Activated CD8-positive, alpha-beta memory T cell treated with anti-CD3 and anti-CD28 coated beads, Interleukin-2, amount 50 U/mL, for 48 hours (primary cell): ENCODE measurements at places on chromosomes 16 and 17.

DNA sequence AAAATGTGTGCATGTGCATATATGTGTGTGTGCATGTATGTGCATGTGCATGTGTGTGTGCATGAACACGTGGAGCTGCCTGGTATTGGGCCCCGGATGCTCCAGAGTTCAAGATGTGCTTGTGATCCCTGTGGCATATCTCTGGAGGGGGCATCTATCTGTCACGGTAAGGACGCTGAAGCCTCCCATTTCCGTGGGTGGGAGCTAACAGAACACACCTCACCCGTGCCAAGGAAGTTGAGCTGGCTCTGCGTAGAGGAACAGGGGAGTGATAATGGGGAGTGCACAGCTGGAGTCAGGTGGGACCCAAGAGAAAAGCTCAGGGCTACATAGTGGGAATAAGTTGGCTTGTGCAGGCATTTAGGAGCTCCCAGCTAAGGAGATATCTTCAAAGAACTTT, 12.7 kb downstream of the ELMO3 start:
- no peak for DNase-seq

- DNase-seq = peak; percentile 61
These were observed at the start of gene SLC47A1 for GRCh38 chr17:19533718-19534561. TSS of gene SLC47A1 (plus strand) at chr17:19533854. CDS start at chr17:19533940, 86 bp downstream.

GRCh38 chr16:11108466-11108805, 147.6 kb downstream of the SOCS1 start:
- no peak for DNase-seq

DNA sequence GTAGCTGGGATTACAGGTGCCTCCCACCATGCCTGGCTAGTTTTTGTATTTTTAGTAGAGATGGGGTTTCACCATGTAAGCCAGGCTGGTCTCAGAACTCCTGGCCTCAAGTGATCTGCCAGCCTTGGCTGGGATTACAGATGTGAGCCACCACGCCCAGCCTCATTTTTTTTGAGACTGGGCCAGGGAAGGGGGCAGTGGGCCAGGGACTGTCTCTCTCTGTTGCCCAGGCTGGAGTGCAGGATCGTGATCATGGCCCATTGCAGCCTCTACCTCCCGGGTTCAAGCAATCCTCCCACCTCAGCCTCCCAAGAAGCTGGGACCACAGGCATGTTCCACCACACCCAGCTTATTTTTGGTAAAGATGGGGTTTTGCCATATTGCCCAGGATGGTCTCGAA, 16.0 kb downstream of the RSL1D1 start:
- DNase-seq = no peak

GRCh38 chr16:75624921-75625334, 1.8 kb upstream of the ADAT1 start:
- no peak for DNase-seq

DNA sequence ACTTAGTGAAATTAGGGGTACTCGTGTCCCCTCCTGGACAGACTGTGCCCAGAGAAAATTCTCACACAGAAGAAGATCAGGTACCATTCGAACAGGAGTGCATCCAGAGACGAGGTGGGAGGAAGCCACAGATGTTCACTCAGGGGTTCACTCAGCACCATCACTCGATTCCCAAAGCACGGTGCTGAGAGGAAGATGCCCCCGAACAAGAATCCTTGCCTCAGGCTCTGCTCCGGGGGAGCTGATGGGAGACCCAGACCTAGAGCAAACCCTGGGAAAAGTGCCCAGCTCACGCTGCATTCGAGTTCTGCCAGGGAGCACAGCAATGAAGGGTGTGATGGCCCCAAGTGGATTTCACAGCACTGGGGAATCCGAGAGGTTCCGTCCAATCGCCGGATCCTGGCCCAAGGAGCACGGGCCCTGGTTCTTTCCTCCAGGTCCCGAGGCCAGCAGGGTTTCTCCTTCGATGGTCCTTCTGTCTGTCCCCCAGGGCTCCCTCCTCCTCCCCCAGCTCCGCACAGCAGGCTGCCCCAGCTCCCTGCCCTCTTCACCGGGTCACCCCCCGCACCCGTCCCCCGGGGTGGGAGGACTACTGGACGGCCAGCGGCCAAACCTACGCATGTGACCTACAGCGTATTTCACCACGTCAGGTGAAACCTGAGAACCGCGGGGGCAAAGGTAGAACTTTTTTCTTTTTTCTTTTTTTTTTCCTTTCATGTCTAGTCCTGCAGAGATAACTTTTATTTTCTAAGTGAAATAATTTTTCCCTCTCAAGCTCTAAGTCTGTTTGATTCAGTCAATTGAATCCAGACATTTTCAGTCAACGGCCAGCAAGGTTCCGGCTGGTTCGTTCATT, 10.2 kb upstream of the UBE2I start:
- no peak for DNase-seq

DNA sequence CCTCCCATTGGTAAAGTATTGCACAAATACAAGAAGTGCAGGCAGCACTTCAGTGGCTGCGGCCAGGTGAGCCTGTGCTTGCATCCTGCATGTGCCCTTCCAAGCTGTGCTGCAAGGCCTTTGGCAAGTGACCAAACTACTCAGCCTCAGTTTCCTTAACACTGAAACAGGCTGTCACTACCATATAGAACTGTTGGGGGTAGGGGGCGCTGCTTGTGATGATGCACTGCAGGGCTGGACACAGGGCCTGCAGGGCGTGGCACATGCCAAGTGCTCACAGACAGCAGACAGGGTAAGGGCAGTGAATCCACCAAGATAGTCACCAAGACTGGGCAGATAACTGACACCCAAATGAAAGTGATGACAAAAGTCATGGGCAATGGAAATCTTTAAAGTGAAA, 65.6 kb upstream of the SREBF1 start:
- DNase-seq = no peak

GRCh38 chr16:9061358-9061813, 30.1 kb upstream of the HAPSTR1 start:
- no peak for DNase-seq

DNA sequence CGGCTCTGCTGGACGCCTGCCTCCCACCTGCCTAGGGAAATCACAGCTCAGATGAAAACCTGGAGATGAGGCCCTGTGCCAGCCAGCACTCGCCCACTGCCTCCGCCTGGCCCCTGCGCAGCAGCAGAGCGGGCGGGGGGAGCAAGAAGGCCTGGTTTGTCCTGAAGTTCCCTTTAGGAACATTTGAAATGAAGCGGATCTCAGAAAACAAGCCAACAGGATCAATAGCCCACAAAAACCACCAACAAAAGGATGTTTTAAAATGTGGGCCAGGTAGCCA, 48.0 kb downstream of the RBFOX3 start:
- no peak for DNase-seq

GRCh38 chr16:12456355-12456754, 347.3 kb downstream of the CPPED1 start:
- no peak for DNase-seq

- no peak for DNase-seq
These were observed 15.2 kb upstream of the MTSS2 start for GRCh38 chr16:70701036-70701435.

DNA sequence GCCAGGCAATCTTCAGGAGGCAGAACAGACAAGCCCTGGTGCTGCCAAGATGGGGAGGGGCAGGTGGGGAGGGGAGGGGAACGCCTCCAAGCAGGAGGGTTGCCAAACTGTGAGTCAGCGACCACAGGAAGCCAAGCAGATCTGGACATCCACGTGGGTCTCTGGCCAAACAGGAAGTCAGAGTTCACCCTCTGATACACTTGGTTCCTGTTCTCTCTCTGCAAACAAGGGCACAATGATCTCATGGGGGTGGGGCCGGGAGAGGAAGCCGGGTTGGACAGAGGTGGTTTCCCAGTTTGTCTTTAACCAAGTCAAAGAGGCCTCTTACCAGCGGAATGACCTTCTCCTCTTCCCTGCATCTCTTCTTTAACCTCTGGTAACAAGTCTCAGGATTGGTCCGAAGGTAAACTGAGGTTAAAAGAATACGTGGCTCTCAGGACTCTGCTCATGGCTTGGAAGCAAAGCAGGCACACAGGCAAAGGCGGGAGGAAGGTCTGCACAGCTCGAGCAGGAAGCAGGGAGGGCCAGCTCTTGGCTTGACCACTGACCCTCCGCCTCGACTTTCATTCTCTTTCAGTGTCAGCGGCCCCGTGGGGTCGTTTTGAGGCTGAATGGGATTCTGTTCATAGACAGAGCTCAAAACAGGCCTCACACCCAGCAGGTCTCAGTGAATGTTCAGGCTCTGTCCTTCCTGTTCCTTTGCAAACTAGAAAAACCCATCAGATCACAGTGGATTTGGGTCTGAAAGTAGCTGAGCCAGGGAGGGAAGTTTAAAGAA, 32.9 kb downstream of the TK2 start:
- DNase-seq = peak; percentile 87

DNA sequence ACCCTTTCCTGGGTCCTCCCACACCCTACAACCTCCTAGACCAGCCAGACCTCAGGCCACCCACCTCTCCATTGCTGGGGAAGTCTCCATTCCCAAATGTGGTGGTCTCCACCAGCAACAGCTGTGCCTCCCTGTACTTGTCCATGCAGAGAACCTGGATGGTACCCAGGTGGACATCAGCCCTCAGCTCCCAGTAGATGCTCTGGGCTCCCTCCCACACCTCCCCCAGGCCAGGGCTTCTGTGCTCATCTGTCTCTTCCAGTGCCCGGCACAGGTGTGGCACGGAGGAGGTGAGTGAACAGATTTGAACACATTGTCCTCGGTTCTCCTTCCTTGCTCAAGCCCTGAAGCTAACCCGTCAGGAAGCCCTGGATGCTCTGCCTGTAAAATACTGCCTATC, 34.6 kb downstream of the LGALS9 start:
- DNase-seq = no peak

- no peak for DNase-seq
These were observed 6.0 kb downstream of the PDZD9 start for GRCh38 chr16:21994856-21995465.

DNA sequence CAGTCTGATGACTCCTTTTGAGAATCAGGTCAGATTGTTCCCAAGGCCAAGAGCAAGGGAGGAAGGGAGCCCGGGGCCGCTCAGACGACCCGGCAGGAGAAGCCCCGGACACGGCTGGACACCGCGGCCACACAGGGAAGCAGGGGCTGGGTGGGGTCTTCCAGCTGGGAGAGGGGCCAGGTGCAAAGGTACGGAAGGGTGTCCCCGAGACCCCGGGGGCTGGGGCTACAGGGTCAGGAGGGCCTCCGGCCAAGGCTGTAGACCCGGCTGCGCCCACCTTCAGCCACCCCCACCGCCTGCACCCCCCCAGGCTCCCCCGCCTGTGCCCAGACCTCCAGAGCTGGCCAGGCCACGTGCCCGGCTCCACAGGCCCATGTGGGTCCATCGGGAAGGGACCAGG, 21.9 kb upstream of the C1QTNF8 start:
- no peak for DNase-seq

- DNase-seq = no peak
These were observed 18.9 kb downstream of the KIAA0513 start for GRCh38 chr16:85046472-85046916.

DNA sequence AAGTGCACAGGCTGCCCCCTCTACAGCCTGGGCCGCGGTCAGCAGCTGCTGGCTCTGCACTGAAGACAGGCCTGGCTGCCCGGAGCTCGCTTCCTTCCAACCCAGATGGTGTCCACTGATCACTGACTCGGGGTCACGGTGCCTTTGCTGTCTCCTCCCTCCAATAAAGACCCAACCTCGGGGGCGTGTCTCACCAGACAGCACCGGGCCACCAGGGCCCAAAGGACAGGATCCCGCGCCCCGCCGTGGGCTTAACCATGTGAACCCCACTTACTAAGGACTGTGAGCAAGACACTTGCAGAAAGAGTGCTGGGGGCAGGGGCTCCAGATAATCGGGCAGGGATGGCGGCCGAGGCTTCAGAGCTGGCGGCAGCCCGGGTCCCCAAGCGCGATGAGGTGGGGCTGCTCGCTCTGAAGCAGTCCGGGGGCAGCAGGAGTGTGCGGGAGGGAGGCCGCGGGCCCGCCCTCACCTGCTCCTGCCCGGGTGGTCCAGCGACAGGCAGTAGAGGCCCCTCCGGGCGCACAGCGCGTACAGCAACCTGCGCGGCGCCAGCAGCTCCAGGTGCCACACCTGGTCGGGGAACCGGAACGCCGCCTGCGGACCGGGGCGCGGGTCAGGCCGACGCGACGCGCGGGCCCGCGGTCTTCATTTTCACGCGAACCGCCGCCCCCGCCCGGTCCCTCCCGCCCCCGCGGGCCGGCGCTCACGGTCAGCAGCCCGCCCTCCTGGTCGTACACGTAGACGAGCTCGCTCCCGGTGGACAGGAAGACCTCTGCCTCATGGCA, 502 bp downstream of the FAAP100 start:
- DNase-seq = peak; percentile 69

- peak; percentile 86 for DNase-seq
These were observed 33.3 kb downstream of the PLCD3 start for GRCh38 chr17:45098869-45099616.

GRCh38 chr17:77531002-77531401, 390.2 kb downstream of the SEC14L1 start:
- DNase-seq = no peak

DNA sequence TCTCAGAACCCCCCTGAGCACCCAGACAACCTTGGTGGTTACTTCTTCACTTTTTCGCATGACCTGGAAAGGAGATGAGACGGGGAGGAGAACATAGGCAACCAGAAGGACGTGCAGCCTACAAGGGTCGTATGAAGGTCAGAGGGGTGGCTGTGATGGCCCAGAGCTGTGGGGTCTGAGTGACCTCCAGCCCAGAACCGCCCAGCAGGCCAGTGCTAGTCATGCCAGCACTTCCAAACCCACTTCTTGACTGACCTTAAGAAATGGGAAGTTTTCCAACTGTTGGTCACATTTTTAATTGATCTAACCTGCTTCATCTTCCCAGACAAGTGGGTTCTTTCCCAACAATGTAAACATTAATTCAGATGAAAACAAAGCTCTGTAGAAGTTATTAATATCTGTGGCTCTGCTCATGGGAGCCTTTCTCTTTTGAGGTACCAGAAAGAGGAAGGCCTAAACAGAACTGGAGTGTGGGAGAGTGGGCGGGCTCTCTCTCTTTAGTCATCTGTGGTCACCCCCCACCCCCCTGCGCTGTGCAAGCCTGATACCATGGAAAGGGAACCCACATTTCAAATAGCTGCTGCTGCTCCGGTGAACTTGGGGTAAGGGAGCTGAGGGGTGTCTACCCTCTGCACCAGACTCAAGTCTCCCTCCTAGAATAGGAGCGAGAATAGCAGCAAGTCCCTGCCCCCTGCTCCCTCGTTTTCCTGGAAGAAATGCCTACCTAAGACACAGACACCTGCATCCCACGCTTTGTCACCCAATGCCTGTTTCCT, 101.6 kb downstream of the RAB11FIP4 start:
- DNase-seq = peak; percentile 78

DNA sequence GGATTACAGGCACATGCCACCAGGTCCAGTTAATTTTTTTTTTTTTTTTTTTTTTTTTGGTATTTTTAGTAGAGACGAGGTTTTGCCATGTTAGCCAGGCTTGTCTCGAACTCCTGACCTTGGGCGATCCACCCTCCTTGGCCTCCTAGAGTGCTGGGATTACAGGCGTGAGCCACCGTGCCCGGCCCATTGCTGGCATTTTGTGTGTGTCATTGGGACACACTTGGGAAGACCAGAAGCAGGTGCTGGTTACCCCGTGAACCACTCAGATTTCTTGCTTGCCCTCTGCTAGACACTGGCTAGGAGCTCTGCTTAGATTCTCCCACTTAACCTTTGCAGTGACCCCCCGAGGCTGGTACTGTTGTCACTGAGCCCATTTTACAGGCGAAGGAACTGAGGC, 229.3 kb downstream of the IRF8 start:
- DNase-seq = no peak

GRCh38 chr16:12202486-12202885, 226.0 kb downstream of the SNX29 start:
- DNase-seq = no peak

- DNase-seq = no peak
These were observed 26.6 kb downstream of the GOSR2 start for GRCh38 chr17:46949291-46950174.

- DNase-seq = peak; percentile 85
These were observed 17.9 kb downstream of the LIG3 start for GRCh38 chr17:34998205-34998604.

- peak; percentile 70 for DNase-seq
These were observed at the start of gene CDH1 for GRCh38 chr16:68737046-68737729. TSS of gene CDH1 (plus strand) at chr16:68737292. CDS start at chr16:68737416, 124 bp downstream.
